ENCODE measurements at places on chromosomes 16 and 17.

DNA sequence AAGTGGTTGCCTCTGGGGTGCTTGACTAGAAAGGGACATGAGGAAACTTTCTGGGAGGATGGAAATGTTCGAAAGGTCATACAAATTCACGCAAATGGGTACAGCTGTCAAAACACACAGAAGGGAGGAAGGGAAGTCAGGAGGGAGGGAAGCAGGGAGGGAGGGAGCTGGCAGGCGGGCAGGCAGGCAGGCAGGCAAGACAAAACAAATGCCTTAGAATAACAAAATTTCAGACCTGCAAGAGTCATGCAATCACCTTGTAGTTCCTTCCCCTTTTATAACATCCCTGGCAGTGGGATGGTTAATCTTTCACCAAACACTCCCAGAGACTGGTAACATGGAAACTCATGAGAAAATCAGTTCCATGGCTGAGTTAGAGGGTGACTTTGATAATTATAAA lies 189.2 kb downstream of the STX8 start:
- no peak for DNase-seq

DNA sequence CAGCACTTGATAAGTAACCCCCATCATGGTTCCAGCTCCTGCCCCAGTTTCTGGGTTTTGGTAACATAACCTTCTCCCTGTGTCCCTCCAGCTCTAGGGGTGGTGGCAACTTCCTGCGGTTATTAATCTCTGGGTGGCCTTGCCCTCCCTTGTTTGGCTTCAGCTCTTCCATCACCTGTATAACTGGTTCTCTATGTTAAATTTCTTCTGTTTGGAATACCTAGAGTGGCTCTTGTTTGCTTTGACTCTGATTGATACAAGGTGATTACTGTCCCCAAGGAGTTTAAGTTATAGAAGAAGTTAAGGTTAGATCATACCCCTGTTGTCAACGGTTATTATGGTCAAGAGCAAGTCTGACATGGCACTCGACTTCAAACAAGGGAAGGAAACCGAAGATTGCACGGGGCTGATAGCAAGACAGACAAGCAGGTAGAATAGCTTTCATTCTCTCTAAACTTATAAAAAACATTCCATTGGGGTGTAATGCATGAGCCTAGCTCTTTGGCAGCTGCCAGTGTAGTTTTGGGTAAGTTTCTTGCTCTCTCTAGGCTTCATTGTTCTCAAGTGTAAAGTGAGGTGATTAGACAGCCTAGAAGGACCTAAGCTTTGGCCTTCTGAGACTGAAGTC lies 11.0 kb upstream of the CCR7 start:
- DNase-seq: no peak

GRCh38 chr17:48745381-48746275 lies 17.1 kb upstream of the HOXB13 start:
- DNase-seq: no peak

GRCh38 chr17:62718429-62718828 lies 89.7 kb downstream of the MARCHF10 start:
- DNase-seq: peak; percentile 91

All from fibroblast of villous mesenchyme (primary cell).